ENCODE measurements at places on chromosomes 3 and 15.

DNA sequence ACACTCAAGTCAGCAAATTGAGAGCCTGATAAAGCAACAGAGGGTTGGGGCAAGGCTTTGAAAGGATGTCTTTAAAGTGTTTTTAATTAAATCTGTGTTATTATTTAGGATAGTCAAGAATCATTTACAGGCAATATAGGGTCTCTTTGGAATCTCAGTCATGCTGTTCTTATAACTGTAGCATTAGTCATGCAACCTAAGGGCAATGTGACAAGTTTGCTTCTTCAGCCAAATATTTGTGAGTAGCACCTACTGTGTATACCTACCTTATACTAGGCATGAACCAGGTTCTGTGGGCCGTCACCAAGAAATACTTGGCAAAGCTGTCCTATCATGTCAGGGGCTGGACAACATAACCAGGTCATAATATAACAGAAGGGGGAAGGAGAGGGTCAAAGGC is 184.6 kb upstream of the TRIM42 start:
- no peak for DNase-seq

DNA sequence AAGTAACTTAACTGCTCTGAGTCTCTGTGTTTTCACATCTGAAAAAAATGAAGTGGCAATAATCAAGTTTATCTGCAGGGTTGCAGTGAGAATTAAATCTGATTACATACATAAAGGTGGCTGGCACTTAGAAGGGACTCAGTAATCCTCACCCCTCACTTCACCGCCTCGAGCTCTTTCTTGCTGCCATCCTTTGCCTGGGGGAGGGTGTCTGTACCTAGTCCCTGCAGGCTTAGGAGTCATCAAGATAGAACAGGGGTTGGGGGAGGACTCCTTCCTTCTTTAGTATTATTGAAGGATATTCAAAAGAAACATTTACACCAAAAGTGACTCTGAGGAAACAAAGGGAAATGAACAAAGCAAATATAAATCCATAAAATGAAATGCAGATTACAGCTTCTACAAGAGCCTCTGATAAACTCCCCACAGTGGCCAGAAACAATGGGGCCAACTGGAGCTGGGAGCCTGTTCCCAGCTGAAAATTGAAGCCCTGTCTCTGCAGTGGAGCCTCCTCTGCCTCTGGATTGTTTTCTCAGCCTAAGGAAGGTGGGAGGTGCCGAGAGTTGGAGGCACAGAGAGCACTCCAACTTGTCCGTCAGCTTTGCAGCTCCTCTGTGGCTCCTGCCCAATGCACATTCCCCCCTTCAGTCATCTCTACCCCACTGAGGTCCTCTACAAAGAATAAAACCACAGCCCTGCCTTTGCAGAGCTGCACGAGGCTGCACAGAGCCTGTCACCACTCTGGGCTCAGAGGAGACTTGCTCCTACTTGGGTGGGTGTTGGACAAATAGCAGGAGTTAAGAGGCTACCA is 41.8 kb downstream of the CRYGS start:
- DNase-seq = peak; percentile 44

DNA sequence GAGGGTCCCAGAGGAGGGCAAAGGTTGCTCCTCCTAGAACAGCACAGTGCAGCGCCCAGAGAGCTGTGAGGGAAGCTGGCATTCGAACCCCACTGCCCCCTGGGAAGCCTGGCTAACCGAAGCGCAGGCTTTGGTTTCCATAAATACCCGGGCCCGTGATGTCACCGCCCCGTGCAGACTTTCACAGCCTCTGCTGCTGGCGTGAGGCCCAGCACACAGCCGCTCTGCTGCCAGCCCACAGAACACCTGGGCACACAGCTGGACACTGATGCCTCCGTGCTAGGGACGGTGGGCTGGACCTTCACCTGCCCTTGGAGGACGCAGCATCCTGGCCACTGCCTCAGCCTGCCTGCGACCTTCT is 1.0 kb downstream of the IQSEC1 start:
- DNase-seq = no peak

- DNase-seq = no peak
Observed at GRCh38 chr3:143848704-143849103, 436 bp upstream of the SLC9A9 start.

DNA sequence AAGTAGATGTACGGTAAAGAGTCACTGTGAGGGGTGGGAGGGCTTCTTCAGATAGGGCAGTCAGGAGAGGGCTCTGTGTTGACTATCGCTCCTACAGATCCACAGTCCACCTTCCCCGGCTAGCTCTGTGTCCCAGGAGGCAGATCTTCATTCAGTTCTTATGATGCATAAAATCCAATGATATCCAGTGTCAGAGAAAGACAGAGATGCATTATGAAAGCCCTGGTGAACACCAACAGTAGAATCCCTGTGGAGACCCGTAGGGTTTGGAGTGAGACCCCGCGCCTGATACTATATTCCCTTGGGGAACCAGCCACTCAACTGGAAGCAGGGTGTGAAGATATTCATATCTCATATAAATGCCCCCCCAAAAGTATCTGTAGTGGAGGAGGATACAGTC is 119.8 kb upstream of the SLCO3A1 start:
- no peak for DNase-seq

GRCh38 chr3:45054196-45054857 is 28.2 kb downstream of the CLEC3B start:
- DNase-seq = no peak

GRCh38 chr3:153287017-153287416 is 125.0 kb downstream of the RAP2B start:
- DNase-seq = no peak

DNA sequence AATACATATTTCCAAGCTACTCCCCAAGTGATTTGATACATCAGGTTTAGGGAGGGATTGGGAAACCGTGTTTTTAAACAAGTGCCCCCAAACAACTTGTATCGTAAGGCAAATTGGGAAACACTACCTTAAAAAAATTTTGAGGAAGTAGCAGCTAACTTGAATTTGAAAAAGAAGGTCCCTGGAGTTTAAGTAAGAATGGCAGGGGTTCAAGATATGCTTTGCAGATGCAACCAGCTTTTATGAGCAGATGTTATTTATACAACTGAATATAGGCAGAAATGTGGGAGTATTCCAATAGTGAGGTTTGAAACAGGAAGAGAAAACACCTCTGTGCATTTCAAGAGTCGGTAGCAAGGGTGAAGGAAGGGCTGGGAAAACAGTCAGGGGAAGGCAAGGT is 139.6 kb downstream of the IL20RB start:
- DNase-seq = no peak

DNA sequence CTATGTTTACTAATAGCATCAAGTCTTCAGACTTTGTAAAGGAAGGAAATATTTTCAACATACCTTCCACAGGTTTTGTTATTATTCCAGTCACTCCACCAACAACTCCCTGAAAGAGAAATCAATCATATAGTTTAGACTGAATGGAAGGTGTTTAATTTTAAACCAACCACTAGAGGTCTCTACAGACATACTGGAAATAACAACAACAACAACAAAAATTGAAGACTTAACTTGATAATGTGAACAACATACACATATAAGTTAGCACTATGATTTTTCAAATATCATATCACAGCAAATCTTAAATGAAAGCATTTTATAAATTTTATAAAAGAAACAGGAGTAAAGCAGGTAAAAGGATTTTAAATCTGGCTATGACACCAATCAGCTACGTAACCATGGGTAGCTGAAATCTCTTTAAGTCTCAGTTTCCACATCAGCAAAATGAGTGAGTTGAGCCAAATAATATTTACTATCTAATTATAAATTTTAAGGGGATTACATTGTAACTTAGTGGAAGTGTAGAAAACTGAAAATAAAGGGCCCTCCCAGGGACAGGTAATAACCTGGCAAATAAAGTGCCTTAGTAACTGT is 188.2 kb downstream of the VPS13C start:
- DNase-seq = no peak

- no peak for DNase-seq
Observed at GRCh38 chr3:58766587-58767282, 100.2 kb upstream of the FAM3D start.

DNA sequence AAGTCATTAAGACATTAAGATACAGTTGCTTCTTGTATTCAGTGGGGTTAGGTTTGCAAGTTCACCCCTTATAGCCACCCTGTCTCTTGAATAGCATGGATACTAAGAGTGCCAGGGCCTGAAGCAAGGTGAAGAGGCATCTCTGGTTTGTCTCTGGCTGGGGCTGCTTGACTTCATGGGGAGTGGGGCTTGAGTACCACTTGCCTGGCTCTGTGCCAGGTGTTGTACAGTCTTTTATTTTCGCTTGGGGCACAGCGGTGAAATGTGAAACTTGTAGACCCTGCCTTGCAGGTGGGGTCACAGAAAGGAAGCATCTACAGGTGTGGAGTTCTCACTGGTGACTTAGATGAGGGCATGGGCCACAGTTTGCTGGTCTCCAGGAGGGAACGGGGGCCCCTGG is 152.1 kb downstream of the PDE8A start:
- DNase-seq = no peak

GRCh38 chr3:68924897-68925296 is 7.5 kb downstream of the TAFA4 start:
- DNase-seq = no peak

- DNase-seq = no peak
Observed at GRCh38 chr3:178947738-178948137, 123.9 kb downstream of the ZMAT3 start.
